ENCODE measurements at places on chromosomes 6 and 20. TPM values are rescaled to one million over a fixed set of nuclear protein-coding genes. Genes with fewer than 3 reads are reported as not detected.

Gene PAK5
- polyA plus RNA-seq, result not detected

Gene SMIM29
- polyA plus RNA-seq, result 23.7 TPM

Gene PHF20
- polyA plus RNA-seq, result 10.8 TPM

Gene TP53TG5
- polyA plus RNA-seq, result 0.03 TPM

Gene PGBD1
- 1.3 TPM for polyA plus RNA-seq

Gene RIPPLY2
- not detected for polyA plus RNA-seq

Gene HLA-DRB5
- polyA plus RNA-seq, result 13.6 TPM

Gene BMP6
- 0.64 TPM for polyA plus RNA-seq

Gene EDN3
- polyA plus RNA-seq, result 18.6 TPM

Gene SLC4A11
- polyA plus RNA-seq, result 2.1 TPM

Gene GSTA3
- polyA plus RNA-seq, result not detected

Gene NFKBIE
- 16.2 TPM for polyA plus RNA-seq

Gene CST2
- polyA plus RNA-seq, result not detected

Gene GLP1R
- not detected for polyA plus RNA-seq

Gene METTL24
- not detected for polyA plus RNA-seq

Gene RPS10
- polyA plus RNA-seq, result 4,045 TPM

Gene DACT2
- polyA plus RNA-seq, result 0.23 TPM

Gene PHACTR1
- polyA plus RNA-seq, result 3.7 TPM

Gene SLC35A1
- polyA plus RNA-seq, result 20.2 TPM

Gene CLIC5
- polyA plus RNA-seq, result 77.0 TPM

Gene NHLRC1
- 2.4 TPM for polyA plus RNA-seq

Gene NOTCH4
- polyA plus RNA-seq, result 1.2 TPM

Gene RRAGD
- 12.0 TPM for polyA plus RNA-seq

Gene TBC1D22B
- polyA plus RNA-seq, result 9.5 TPM

Gene SAMD10
- 4.2 TPM for polyA plus RNA-seq

Gene SNAP91
- polyA plus RNA-seq, result 1.7 TPM

Gene OTOR
- polyA plus RNA-seq, result not detected

Gene TJAP1
- polyA plus RNA-seq, result 20.0 TPM

Gene KCNK16
- not detected for polyA plus RNA-seq

Gene ZBP1
- 1.2 TPM for polyA plus RNA-seq

Gene TRIM15
- polyA plus RNA-seq, result 46.0 TPM

Gene FAM110A
- polyA plus RNA-seq, result 3.6 TPM

Gene RAD21L1
- not detected for polyA plus RNA-seq

Gene MAS1
- polyA plus RNA-seq, result not detected

Gene CPXM1
- 0.69 TPM for polyA plus RNA-seq

Gene HAO1
- polyA plus RNA-seq, result not detected

Gene GHRH
- not detected for polyA plus RNA-seq

Gene GJA1
- polyA plus RNA-seq, result 9.3 TPM

Gene FOXQ1
- polyA plus RNA-seq, result not detected

Gene MCCD1
- polyA plus RNA-seq, result not detected

Gene MRPL18
- polyA plus RNA-seq, result 84.7 TPM

Data from sigmoid colon (tissue), 7 donors.